ENCODE measurements at places on chromosomes 11 and 22.
A peak's percentile ranks its signal among the peaks of the same experiment; 100 is the strongest.

- no peak for DNase-seq
Measured at GRCh38 chr22:46041642-46042041, 64.7 kb upstream of the WNT7B start.

- DNase-seq, result no peak
Measured at GRCh38 chr22:29732883-29733282, 13.1 kb downstream of the CABP7 start.

DNA sequence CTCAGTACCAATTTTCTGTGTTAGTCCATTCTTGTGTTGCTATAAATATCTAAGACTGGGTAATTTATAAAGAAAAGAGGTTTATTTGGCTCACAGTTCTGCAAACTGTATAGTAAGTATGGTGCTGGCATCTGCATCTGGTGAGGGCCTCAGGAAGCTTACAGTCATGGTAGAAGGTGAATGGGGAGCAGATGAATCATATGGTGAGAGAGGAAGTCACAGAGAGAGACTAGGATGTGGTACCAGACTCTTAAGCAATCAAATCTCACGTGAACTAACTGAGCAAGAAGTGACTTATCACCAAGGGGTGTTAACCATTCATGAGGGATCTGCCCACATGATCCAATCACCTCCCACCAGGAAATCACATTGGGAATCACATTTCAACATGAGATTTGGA, 60.8 kb upstream of the ZBED5 start:
- DNase-seq, result no peak

- DNase-seq, result no peak
Measured at GRCh38 chr22:30668386-30668710, 673 bp upstream of the DUSP18 start.

DNA sequence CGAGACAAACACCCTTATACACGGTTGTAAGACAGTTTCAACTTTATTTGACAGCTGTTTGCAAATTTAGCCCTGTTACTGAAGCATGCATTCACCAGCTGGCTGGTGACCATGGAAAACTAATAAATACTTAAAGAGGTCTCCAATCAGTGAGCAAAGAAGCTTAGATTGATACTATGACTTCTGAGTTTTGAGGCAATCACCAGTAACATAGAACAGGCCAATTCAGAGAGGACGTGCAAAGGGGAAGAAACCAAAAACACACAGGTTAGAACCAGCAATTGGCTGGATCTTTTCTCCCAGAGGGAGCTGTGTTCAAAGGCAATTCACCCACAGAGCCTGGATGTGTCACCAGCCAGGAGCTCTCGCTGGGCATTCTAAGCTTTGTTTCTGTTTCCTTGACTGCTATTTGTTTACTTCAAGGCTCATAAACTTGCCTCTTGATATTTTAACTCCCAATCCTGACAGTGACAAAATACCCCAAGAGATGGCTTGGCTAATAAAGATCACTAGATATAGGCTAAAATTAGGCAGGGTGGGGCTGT, 113.6 kb upstream of the MTMR2 start:
- no peak for DNase-seq

DNA sequence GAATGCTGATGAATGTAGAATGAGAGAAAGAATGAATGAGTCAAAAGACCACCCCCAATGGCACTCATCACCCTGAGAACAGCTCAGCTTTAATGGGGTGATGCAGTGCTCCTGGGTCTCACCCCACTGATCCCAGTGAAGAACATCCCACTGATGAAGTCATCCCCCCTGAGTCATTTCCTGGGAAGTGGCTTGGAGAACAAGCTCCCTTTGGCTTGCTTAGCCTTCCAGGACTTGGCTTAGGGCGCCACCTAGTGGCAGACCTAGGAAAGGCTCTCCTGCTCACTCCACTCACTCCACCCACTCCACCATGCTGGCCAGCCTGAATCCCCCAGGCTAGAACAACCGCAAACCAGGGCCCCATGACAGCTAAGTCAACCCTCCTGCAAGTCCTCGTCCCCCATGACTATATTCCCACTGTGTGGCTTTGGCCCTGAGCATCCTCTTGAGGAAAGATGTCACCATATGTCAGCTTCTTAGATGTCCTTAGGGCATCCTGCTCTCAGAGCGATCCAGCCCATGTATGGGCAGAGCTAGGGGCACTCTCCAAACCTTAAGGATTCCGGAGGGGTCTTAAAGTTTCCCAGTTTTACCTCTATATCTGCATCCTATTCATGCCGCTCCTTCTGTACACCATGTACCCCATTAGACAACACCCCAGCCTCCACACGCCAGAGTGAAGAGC, 17.8 kb upstream of the TMPRSS13 start:
- peak; percentile 77 for DNase-seq

- DNase-seq, result no peak
Measured at GRCh38 chr22:47209547-47210023, 447.1 kb downstream of the TBC1D22A start.

GRCh38 chr22:49354516-49355210, 473.0 kb downstream of the BRD1 start:
- DNase-seq, result no peak

GRCh38 chr22:26529345-26529744, 17.1 kb upstream of the TFIP11 start:
- DNase-seq, result no peak

GRCh38 chr22:45959719-45960476, 17.1 kb downstream of the WNT7B start:
- no peak for DNase-seq

GRCh38 chr11:60887556-60887955, 18.8 kb downstream of the PRPF19 start:
- no peak for DNase-seq

DNA sequence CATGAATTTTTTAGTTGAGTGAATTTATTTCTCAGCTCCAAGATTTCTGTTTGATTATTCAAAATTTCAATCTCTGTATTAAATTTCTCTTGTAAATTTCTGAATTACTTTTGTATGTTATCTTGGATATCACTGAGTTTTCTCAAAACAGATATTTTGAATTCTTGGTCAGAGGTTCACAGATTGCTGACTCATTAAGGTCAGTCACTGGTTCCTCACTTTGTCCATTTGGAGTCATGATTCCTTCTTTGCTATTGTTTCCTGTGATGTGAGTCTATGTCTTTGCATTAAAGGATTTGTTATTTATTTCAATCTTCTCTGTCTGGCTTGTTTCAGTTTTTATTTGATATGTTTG, 10.2 kb upstream of the IL17RA start:
- DNase-seq, result no peak

- no peak for DNase-seq
Measured at GRCh38 chr22:49044776-49045175, 782.9 kb downstream of the BRD1 start.

DNA sequence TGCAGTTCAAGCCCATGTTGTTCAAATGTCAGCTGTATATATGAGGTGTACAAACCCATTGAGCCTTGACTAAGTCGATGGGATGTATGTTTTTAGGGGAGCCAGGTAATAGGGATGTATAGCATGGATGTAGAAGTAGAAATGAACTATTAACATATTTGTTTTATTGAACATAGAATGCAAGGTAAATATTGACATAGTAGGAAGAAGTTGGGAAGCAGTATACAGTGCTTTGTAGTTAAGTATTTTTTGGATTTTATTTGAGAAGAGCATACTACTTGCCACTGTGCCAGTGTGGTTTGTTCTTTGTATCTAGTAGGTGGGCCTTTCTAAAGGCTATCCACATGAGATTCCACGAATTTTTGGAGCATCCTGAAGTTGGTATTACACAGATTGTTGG, 20.8 kb upstream of the NAT10 start:
- DNase-seq, result no peak

GRCh38 chr11:17828311-17828751, 93.8 kb downstream of the KCNC1 start:
- DNase-seq, result no peak

DNA sequence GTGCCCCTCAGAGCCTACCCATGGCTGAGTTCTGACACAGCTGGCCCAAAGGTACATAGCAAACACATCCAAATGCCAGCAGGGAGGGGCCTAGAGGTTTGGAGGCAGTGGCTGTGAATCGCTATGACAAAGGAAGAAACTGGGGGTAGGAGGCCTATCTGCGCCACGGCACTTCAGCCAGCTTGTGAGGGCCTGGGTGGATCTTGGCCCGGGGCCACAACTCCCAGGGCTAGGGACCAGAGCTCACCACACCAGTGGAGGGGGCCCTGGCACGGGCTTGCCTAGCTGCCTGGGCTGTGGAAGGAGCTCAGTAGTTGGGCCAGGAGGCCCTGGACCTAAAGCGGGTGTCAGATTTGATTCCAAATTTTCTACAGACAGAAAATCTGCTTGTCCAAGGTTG, 9.4 kb upstream of the NAP1L4 start:
- DNase-seq, result no peak

- DNase-seq, result no peak
Measured at GRCh38 chr22:27879923-27880322, 39.1 kb downstream of the PITPNB start.

GRCh38 chr22:39364714-39365491, 15.1 kb downstream of the SYNGR1 start:
- no peak for DNase-seq

DNA sequence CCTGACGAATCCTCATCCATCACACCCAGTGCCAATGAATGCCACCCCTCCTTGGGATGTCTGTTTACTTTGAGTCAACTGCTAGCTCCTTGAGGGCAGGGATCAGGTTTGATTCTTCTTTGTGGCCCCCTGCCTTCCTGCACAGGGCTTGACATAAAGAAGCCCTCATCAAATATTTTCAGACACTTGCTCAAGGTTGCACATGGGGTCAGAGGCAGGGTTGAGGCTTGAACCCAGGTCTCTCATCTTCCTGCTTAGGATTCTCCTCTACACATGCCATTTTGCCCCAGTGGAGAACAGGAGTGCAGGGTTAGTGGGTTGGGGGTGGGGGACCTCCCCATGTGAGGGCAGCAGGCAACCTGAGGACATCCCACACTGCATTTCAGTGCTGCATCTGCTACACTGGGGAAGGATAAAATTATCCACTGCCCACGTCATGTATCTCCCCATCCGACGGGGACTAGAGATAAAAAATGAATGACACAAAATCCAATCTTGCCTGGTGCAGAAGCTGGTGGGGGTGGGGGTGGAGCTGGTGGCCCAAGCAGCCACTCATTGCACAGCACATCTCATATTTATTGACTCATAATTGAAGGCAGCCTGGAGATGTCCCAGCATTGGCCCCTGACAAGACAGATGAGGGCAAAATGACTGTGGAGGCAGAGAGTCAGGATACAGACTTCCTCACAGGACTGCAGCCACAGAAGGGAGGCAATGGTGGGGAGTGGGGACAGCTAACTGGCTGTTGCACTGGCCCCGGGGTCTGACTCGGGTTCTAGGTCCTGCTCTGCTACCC, 41.3 kb downstream of the NEU3 start:
- DNase-seq, result no peak

DNA sequence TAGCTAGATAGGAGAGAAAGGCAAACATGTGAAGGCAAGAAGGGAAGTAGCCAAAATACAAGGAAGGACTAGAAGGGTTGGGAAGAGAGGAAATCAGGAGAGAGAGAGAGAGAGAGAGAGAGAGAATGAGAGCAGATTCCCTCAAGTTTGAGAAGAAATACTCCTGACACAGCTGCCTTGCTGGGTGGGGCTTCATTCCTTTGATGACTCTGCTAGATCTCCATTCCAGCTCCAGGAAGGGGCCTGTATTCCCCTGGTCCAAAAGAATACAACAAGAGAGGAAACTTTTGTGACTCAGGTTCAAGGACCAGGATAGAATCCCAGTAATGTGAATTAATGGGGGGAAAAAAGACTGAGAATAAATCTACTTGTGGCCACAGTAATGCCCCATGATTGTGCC, 62.9 kb upstream of the SPON1 start:
- DNase-seq, result no peak

DNA sequence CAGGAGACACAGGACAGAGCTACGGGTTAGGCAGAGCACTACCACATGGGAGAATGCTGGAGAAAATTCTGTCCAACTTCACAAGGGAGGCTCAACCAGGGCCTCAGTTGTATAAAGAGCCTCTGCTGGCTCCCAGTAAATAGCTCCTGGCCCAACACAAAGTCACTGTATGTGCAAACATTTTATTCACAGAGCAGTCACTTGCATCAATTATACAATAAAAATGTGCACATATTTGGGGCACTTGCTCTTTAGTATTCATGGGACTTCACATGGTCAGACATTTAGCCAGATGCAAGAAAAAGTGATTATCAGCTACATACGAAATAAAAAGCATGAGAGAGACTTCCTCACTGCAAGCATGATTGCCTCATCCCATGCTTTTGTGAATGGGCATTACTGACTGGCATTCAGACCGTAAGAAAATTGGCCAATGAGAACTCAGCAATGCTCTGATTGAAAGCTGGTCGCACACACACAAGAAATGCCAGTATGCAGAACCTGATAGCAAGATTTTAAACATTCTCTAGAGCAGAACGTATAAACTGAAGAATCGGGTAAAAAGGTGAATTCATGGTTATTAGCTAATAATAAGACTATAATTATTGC, 39.4 kb downstream of the BLID start:
- no peak for DNase-seq

DNA sequence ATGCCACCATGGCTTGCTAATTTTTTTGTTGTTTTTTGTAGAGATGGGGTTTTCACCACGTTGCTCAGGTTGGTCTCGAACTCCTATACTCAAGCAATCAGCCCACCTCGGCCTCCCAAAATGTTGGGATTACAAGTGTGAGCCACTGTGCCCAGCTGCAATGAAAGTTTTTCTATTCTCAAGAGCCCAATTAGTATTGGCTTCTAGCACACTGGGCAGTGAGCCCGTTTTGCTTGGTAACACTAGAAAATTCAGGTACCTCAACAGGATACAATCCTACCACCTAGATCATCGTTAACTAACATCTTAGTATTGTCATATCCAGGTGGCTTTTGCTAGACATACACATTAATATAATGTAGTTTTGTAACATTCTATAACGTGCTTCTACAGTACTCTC, 19.0 kb downstream of the SEC14L3 start:
- no peak for DNase-seq

DNA sequence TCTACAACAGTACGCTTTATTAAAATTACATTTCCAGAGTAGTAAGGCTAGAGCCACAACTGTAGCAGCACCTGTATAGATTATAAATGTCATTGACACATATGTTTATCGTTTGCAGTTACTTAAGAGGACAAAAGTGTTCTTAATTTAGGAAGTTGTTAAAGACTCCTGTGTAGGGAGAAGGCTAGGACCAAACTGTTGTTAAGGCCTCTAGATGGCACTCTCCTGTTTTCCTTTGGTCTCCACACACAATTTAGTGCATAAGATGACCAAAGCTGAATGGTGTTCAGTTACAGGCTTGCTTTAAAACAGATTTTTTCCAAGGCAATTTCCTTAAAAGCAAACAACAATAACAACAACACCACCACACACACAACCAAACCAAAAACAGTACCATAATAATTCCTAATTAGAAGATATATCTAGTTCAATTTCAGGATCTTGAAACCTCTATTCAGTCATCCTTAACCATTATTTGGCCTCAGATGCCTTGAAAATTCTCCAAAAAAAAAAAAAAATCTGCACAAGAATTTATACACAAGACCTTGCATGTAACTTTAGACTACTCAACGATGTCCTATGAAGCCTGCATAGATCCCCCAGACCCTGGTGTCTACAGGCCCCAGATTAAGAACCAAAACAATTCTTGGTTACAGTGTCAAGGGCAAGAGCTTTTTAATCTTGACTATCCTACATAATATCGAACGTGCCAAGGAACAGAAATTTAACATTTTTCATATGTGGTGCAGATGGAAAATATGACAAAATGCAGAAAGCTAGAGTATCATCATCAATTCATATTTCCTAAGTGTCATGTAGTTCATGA, 42.6 kb upstream of the APOA1 start:
- peak; percentile 35 for DNase-seq

- no peak for DNase-seq
Measured at GRCh38 chr22:44938886-44939285, 70.9 kb downstream of the PHF21B start.

Data from immature natural killer cell (primary cell).